ENCODE measurements at places on chromosomes 6 and 20.

- DNase-seq, result no peak
These were observed 8.9 kb upstream of the AHCY start for GRCh38 chr20:34312024-34312460.

- no peak for DNase-seq
These were observed 339.6 kb upstream of the PRDM1 start for GRCh38 chr6:105746509-105746908.

- DNase-seq, result no peak
These were observed 17.1 kb upstream of the MOXD1 start for GRCh38 chr6:132418235-132418965.

DNA sequence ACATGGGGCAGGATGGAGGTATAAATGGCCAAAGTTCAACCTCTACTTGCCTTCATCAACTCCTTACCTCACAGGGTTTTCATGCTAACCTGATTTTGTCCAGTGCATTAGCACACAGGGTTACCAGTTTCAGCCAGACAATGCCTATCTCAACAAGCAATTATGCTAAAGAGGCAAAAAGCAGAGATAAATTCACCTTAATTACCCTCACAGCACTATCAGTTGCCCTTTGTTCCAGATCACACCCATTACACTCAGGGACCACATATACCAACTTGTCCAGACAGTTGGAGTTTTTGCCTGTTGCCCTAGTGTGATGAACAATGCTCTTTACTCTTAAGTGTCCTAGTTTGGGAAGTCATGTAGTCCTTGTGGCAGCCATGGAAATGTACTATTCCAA is 174.5 kb upstream of the MOCS1 start:
- no peak for DNase-seq

- DNase-seq, result no peak
These were observed 19.5 kb upstream of the FAM8A1 start for GRCh38 chr6:17580518-17581048.

DNA sequence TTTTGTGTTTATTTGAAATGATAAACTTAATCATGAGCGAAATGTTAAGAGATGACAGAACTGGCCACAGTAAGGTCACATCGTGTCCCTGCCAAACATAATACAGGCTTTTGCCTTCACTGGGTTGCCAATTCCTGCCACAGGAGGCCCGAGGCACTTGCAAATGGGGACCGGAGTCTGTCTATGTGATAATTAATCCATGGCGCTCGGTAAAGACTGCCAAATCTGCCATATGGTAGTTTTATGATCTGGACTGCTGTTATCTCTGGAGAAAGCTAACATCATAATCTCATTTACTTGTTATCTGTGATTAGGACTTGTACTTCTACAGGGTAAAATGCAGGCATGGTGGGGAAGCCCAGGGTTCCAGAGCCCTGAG is 170.5 kb upstream of the TSHZ2 start:
- no peak for DNase-seq

- DNase-seq, result no peak
These were observed 172.8 kb upstream of the SNX9 start for GRCh38 chr6:157650261-157650640.

DNA sequence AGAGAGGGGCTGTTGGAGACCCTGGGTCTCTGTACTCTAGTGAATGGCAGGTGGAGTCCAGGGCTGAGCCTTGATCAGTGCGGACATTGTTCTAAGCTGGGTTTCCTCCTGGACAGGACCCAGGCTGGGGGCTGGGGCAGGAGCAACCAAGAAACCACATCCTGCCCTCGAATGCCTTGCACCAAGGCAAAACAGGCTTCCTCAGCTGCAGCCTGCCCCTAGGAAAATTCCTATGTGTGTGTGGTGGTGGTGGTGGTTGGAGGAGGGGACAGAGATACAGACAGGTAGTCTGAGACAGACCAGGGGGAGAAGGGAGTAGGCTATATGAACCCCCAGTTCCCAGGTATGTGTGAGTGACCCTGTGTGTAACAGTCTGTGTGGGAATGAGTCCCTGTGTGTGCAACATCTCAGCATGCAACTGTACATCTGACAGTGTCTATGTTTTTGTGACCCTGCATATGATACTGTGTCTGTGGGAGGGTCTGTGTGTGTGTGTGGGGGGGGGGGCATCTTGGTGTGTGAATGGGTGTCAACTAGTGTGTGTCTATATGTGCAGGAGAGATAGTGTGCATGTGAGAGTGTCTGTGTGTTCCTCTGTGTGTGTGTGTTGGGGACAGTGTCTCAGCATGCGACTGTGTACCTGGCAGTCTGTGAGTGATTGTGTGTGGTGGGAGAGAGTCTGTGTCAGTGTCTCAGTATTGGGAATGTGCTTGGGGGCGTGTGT is 3.0 kb downstream of the GLP1R start:
- DNase-seq, result no peak

- DNase-seq, result no peak
These were observed 57.3 kb downstream of the TRMT6 start for GRCh38 chr20:5893052-5893451.

- no peak for DNase-seq
These were observed 37.2 kb downstream of the SCML4 start for GRCh38 chr6:107786709-107787588.

DNA sequence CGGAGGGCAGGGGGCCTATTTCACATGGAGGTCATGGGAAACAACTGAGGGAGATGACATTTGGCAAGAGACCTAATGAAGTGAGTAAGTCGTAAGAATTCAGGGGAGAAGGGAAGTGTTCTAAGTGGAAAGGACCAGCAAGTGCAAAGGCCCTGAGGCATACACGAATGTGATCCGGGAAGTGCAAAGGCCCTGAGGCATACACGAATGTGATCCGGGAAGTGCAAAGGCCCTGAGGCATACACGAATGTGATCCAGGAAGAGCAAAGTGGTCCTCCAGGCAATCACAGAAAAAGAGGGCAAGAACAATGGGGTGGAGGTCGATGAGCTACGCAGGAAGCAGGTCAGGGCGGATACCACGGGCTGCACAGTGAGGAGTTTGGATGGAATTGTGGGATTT is 24.2 kb upstream of the EXOC2 start:
- no peak for DNase-seq

DNA sequence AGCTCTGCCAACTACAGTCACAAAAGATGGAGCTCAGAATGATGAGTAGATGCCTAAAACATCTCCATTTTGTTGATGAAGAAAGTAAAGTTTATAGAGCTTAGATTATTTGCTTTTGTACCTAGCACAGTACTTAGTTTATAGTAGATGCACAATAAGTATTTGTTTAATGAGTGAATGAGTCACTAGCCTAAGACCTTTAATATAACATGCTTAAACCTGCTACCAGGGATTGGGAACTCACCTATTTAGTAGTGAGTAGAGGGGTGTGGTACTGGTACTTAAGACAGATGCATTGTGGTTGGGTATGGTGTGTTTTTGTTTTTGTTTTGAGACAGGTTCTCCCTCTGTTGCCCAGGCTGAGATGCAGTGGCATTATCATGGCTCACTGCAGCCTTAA is 35.8 kb downstream of the TRIM38 start:
- no peak for DNase-seq

GRCh38 chr6:37954791-37955190 is 135.3 kb downstream of the ZFAND3 start:
- DNase-seq, result no peak

DNA sequence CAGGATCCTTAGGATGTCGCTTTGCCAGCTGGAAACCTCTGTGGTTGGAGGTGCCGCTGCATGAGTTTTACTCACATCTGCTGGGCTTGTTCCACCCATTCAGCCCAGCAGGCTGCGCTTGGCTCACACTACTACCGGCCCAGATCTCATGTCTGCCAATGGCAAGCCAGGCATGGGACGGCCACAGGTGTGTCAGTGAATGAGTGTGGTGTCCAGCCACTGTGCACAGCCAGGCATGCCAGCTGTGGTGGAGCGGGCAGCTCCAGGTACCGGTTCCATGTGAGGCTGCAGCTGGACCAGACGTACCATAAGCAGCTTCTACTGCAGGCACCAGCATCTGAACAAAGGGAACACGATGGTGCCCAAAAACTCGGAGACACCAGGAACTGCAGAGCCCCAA is 33.1 kb upstream of the ASF1A start:
- no peak for DNase-seq

DNA sequence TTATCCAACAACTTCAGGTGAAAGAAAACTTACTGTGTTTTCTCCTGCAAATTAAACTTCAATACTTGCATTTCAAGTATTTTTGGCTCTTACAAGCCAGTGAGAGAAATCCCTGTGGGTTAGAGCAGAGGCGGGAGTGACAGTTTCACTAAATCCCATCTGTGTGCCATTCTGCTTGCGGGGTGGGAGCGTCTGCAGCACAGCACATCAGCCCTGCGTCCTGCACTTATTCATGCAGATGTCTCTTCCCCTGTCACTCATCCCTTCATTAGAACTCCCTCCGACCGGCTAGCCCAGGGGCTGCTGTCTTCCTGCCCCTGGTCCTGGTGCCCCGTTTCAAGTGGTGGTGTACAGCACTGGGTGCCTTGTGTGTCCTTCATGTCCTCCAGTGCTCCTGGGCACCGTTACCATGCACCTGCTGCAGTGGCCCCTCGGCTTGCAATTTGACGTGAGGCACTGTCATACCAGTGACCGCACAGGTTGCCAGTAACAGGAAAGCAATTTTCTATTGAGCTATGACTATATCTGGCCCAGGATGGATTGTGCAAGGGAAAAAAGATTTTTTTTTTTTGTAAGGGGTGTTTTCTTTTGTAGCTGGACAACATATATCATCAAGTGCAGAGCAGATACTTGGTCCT is 59.4 kb downstream of the INSM1 start:
- DNase-seq, result no peak

DNA sequence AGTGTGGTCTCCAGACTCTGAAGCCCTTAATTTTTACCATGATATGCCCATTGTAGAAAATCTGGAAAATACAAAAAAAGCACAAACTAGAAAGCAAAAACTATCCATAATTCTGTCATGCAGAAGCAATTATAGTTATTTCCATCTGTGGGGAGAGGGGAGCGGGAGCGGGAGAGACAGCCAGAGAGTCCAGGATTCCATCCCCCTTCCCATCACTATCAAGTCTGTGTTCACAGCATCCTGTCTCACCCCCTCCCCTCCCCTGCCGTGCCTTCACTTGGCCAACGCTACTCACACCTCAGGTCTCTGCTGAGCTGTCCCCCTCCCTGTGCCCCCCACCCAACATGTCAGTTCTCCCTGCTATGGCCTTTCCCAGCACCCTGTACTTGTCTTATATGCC is 14.5 kb downstream of the RIMS4 start:
- DNase-seq, result no peak

GRCh38 chr6:72865467-72865866 is 243.6 kb downstream of the KCNQ5 start:
- no peak for DNase-seq

DNA sequence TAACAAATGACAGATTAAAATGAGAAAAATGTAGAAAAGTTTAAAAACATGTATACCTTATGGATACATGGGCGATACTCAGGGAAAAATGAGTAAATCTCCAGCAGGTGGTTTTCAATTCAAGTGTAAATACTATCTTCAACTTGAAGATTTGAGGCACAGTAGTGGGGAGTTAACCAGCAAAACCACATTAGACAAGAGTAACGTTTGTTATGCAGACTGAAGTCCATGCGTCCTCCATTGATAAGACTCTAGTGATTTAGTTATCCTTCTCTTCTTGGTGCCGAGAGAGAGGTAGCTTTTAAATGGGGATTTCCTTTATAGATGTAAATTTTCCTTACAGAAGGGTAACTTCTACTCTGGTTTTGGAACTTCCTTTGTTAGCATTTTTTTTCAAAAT is 28.1 kb downstream of the PCMTD2 start:
- no peak for DNase-seq

DNA sequence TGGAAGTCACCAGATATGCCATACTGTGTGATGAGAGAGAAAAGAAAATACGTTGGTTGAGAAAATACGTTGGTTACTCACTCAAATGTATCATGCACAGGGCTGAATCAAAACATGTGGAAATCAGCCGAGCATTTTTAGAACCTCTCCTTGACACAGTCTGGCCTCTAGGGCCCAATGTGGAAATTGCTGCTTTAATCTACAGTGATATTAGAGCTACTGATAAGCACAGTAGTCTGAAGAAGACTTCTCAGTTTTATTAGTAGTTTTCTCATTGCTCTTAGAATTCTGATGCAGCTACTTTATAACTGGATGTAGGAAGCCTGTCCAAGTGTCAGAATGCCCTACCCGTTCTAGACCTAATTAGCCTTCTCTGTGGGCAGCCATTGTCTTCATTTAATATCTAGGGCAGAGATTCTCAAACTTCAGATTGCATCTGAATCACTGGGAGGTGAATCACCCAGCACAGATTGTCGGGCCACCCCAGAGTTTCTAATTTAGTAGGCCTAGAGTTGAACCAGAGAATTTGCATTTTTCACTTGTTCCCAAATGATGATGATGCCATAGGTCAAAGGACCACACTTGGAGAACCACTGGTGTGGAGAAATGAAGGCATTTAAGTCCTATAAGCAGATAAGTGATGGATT is 229.1 kb downstream of the PLCB1 start:
- no peak for DNase-seq

GRCh38 chr20:16222859-16223411 is 350.3 kb downstream of the KIF16B start:
- no peak for DNase-seq

DNA sequence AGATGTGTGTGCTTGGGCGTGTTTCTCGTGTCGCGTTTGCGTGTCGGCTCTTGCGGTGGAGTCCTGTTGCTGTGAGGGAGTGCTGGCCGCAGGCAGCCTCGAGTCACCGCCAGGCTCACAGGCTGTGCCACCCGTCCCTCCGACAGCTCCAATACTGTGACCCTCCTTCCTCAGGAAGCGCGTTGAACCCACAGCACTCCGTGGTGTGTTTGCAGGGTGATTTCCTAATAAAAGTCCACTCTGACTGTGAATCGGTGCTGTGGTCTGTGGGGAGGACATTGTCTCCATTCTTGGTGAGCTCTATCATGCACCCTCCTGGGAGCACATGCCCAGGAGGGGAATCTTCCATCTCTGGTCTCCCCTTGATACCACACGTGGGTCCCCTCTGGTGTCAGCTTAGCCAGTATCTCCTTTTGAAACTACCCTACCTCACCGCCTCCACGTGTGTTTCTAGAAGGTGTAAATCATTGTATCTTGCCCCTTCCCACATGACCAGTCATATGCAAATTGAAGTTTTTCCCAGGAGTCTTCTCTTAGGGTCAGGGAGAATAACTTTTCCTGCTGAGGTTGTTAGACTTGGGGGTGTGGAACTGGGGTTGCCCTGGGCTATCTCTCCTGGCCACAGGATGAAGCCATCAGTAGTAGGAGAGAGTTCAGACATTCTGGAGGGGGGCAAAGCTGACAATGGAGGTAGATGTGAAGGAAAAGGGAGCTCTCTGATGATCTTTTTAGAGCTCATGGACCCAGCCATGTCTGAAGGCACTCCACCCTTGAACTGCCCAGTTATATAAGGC is 13.3 kb upstream of the PCMTD2 start:
- no peak for DNase-seq

GRCh38 chr20:38307371-38308046 is 3.6 kb downstream of the BPI start:
- DNase-seq, result peak; percentile 48
